Lower lobe of right lung (tissue), 2 donors: ENCODE measurements at places on chromosomes 3 and 15.

- no peak for DNase-seq
These were observed 111.0 kb downstream of the LRRK1 start for GRCh38 chr15:101029971-101030661.

DNA sequence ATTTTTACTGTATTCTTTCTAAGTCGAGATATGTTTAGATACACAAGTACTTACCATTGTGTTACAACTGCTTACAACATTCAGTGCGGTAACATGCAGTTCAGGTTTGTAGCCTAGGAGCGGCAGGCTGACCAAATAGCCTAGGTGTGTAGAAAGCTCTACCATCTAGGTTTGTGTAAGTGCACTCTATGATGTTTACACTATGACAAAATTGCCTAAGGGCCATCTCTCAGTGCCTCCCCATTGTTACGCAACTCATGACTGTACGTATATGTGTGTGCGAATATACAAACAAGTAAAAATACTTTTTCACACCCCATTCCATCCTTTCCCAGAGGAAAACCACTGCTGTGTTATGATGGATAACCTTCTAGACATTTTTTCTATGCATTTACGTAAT lies 44.3 kb downstream of the PXYLP1 start:
- no peak for DNase-seq

DNA sequence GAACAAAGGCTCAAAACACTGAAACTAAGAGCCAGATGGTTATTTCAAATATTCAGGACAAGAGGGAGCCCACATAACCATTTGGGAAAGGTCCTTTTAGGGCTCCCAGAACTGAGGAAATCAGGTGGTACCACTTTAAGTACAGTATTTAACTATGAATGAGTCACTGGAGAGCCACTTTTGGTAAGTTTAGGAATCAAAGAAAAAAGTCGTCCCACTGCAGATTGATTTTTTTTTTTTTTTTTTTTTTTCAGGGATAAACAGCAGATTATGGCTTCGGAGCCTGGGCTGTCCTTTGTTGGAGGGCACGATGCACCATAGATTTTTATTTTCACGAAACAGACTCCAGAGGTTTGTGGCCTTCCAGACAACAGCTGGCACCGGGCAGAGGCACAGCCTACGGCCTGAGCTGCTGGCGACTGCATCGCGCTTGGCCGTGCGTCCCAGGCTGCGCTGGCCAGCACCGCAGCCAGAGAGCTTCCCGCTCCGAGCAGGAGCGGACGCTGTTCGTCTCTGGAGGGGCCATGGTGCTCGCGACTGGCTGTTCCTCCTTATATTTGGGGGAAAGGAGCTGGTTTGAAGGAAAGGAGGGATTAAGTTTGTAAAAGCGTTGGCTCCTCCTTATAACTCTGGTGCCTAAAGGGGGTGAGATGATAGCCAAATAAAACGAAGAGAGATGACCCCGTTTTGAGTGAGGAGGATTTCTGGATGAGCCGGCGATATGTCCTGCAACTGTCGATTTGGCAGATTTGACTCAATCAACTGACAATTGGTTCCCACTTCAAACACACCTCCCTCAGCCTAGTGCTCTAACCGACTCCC lies 152.9 kb upstream of the GOLIM4 start:
- no peak for DNase-seq

- DNase-seq: no peak
These were observed 1288.4 kb upstream of the CADM2 start for GRCh38 chr3:83670416-83670815.

- DNase-seq: no peak
These were observed 40.6 kb upstream of the ADAMTS9 start for GRCh38 chr3:64728428-64728827.

DNA sequence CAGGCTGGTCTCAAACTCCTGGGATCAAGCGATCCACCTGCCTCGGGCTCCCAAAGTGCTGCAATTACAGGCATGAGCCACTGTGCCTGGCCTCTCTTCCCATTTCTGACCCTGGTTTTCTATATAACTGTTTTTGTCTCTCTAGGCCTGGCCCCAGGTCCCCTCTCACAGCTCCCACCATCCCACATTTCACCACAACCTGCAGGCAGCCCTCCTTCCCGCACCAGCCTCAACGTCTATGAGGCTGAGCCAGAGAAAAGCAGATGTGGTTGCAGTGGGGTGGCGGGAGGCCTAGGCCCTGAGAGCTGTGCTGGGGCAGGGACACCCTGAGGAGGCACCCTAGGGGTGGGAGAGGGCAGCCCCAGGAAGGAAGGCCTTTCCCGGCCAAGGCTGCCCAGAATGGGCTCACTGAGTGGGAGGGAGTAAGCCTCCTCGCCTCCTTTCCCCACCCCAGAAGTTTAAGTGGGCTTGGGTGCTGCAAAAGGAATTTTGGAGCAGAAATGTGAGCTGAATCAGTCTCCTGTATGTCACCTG lies 99.7 kb downstream of the LSM3 start:
- no peak for DNase-seq

- DNase-seq: peak; percentile 55
These were observed 43.2 kb downstream of the ARHGEF3 start for GRCh38 chr3:56758539-56758981.

DNA sequence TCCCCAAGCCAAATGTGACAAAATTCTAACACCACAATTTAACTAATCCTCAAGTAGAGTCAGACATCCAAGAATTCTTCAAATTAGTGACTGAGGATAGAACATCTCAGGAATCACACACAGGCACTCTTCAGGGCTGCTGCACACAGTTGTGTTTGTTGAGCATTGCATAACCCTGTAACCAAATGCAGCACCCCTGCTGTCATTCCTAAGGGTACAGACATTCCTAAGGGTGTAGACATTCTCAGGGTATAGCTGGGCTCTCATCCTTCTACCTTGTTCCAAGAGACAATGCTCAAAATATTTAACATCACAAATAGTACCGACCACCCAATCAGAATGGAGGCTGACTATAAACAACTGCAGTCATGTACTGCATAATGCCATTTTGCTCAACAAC lies 107.1 kb upstream of the UBE2E2 start:
- no peak for DNase-seq

GRCh38 chr3:171528102-171528501 lies 67.9 kb upstream of the TNIK start:
- DNase-seq: no peak

DNA sequence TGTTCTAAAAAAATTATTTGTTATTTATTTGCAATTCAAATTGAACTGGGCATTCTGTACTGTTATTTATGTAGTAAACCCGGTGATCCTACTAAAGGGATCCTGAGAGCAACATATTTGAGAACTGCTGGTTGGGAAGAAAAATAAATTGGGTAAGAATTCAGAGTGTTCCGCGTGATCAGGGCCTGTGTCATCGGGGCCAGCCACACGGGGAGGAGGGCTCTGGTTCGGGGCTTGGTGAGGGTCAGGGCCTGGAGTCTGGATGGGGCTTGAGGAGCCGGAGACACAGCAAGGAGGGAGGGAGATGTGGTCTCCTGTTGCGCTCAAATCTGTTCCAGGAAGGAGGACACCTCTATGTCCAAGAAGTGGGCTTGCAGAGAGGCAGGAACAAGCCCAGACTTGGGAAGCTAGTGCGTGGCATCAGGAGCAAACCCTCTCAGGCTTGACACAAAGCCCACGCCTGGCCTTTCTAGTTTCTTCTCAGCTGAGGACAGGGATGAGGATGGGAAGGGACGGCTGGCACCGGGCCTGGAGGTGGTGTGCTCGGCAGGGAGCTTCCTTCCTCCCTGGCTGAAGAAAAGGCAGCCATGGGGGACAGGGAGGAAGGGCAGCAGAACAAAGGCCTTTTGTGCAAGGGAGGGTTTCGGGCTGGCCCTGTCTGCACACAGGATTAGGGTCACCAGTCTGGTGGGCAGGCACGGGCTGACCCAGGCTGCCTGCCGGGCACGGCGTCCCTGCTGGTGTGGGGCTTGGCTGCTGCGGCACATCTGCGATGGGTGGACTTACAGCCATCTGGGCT lies 22.9 kb upstream of the FBLN2 start:
- DNase-seq: no peak

GRCh38 chr3:136545664-136546268 lies 206.4 kb downstream of the STAG1 start:
- no peak for DNase-seq

- DNase-seq: no peak
These were observed 239.2 kb upstream of the ATP10A start for GRCh38 chr15:26102365-26102764.

DNA sequence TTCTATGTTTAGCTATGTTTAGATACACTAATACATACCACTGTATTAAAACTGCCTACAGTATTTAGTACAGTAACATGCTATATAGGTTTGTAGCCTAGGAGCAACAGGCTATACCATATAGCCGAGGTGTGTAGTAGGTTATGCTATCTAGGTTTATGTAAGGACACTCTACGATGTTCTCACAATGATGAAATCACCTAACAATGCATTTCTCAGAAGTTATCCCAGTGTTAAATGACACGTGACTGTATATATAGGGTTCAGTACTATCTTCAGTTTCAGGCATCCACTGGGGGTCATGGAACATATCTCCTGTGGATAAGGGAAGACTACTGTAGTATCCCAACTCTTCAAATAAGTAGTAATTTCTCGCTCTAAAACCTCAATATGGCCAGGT lies 97.4 kb downstream of the TMCC1 start:
- DNase-seq: no peak

GRCh38 chr3:115099986-115100571 lies 47.0 kb downstream of the ZBTB20 start:
- DNase-seq: no peak

GRCh38 chr3:20898962-20899361 lies 713.0 kb upstream of the SGO1 start:
- DNase-seq: no peak

GRCh38 chr15:29124581-29125381 lies 144.8 kb downstream of the NSMCE3 start:
- peak; percentile 26 for DNase-seq
